NCI-H1048 (cell line): ENCODE measurements at places on chromosomes 13 and 19.

- no peak for DNase-seq
These were observed 27.2 kb downstream of the WASF3 start for GRCh38 chr13:26584713-26585112.

- no peak for DNase-seq
These were observed 690.9 kb downstream of the SLITRK6 start for GRCh38 chr13:85108356-85108755.

GRCh38 chr13:43285933-43286597, 262.7 kb downstream of the DNAJC15 start:
- no peak for DNase-seq

- DNase-seq, result no peak
These were observed 50.0 kb upstream of the GPR183 start for GRCh38 chr13:99357131-99357596.

DNA sequence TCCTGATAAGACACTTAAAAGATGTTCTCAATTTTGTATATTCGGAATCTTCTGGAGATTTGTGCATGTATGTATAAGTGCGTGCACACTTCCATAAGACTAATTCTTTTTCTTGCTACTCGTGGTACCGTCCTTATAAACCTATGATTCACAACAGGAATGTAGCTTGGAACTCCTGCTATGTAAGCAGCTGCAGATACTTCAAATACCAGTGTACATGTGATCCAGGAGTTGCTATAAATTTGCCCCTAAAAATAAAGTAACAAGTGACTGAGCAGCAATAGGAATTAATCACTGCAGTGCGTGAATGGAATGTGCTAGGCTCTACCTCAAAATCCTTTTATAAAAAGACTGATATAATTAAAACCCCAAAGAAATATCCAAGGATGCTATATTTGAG, 214.9 kb downstream of the KLF5 start:
- no peak for DNase-seq

- no peak for DNase-seq
These were observed 286.8 kb downstream of the SLITRK6 start for GRCh38 chr13:85512421-85512820.

DNA sequence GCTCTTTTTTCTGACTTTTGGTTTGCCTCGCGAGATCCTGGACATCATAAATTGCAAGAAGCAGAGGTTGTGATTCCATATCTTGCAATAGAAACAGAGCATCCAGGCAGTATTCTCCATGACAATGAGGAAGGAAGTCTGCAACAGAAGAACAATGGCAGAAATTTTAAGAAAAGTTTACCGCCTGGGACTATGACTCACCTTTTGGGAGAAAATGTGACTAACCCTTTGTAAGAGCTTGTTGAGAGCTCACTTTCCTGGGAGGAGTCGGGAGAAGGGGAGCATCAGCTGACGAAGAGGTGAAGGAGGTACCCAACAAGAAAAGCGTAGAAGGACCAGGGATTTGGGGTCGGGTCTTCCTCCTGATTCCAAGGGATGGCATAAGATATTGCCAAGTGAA, 34.3 kb upstream of the TNFSF11 start:
- no peak for DNase-seq

- DNase-seq, result no peak
These were observed 30.5 kb downstream of the TNFSF14 start for GRCh38 chr19:6639439-6639838.

DNA sequence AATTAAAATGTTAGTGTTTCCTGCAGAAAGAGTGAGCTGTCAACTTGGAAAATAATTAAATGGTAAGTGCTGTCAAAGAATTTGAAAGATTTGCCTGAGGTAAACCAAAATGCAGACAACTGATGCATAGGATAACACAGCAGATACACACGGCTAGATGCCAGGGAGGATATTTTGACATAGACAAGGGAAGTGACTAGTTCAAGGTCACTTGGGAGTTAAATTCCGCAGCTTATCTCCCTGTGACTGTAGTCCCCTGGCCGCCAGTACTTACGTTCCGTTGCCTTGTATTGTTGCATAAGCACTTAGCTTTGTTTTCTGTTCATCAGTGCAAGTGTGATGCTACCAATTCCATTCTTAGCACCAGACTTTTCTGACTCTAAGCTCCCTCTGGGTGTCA, 247.3 kb upstream of the MAB21L1 start:
- DNase-seq, result no peak

DNA sequence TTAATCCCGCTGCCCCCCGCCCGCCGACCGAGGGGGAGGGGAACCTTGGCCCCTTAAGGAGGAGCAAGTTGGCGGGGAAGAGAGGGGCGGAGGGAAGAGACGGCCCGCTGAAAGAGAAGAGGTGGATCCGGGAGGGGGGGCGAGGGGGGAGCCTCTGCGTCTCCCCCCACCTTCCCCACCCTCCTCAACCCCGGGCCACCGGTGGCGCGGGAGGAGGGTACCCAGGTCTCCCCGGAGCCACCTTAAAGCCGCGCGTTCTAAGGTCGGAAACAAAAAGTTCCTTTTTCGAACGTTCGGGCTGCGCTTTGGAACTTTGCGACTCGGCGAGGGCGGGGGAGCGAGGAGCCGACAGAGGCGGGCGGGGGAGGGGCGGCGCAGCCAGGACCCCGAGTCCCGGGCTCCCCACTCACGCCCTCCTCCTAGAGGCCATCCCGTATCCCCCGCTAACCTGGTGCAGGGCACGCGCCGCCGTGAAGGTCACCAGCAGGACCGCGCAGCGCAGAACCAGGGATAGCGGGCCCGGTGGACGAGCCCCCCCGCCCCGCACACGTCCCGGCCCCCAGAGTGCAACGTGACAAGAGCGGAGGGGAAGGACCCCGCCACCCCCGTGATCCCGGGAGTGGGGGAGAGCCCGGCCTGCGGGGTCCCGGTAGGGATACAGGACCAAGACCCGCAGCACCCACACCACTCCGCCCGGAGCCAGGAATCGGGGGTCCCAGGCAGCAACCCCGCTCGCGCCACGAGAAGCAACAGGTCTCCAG, 659 bp downstream of the ERF start:
- DNase-seq, result no peak

GRCh38 chr19:5250127-5250659, 90.4 kb downstream of the PTPRS start:
- DNase-seq, result no peak
